Activated T-helper 2 cell treated with anti-CD3 and anti-CD28 coated beads, Interferon-gamma antibody, Interleukin-2, Interleukin-4, amounts not matched to agents 10 μg/mL and 5 μg/mL and 100 μg/mL, durations not matched to agents 14 hours and 24 hours and 36 hours (primary cell): ENCODE measurements at places on chromosomes 5 and 9. TPM values are rescaled to one million over a fixed set of nuclear protein-coding genes. Genes with fewer than 3 reads are reported as not detected.

- H3K4me1 ChIP-seq, result no peaks in the 10 kb centered on the region
- no peak overlapping the region for H3K27ac ChIP-seq
- no peaks in the 10 kb centered on the region for H3K27me3 ChIP-seq
- no peak for DNase-seq
- no peak overlapping the region for H3K4me3 ChIP-seq
- H3K36me3 ChIP-seq, result no peaks in the 10 kb centered on the region
Measured at GRCh38 chr5:93240228-93240834, 340.7 kb downstream of the NR2F1-AS1 start.

DNA sequence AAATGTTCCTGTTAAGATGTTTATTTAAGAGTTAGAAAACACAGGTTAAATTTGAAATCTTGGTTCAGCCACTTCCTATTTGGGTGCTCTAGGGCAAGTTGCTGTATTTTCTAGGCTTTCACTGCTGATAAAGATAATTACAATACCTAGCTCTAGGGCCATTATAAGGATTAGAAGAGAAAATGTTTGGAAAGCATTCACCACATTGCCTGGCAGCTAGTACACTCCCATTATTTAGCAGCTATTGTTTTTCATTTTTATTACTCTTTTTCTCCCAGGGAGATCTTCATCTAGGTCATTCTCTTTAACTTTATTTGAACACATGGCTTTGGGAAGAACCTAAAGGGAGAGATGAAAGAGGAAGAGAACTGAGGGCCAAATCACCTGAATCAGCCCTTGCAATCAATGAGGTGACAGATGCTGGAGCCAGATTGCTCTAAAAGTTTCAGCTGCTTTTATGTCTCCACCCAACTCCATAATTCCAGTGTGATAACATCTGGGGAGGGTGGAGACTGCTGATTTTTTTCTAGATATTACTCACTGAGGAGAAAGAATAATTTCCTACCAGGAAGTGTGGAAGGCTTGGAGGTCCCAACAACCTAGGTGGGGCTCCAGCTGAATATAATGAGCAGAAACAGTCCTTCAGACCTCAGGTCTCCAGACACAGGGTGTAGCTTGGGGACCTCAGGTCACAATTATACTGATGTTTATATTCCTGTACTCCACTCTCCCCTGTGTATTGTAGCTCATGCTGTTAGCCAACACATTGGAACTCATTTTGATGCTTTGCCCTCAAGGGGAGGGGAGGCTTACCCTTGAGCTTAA, 640.0 kb downstream of the RAB3C start:
- peaks cover 18% of the 10 kb centered on the region for H3K4me1 ChIP-seq
- peaks cover 4% of the 10 kb centered on the region for H3K27me3 ChIP-seq

- H3K4me3 ChIP-seq, result no peak overlapping the region
- no peak for DNase-seq
- peaks cover 15% of the 10 kb centered on the region for H3K27me3 ChIP-seq
- H3K36me3 ChIP-seq, result no peaks in the 10 kb centered on the region
- no peak overlapping the region for H3K27ac ChIP-seq
Measured at GRCh38 chr9:96660692-96661248, 5.7 kb upstream of the PRXL2C start.

DNA sequence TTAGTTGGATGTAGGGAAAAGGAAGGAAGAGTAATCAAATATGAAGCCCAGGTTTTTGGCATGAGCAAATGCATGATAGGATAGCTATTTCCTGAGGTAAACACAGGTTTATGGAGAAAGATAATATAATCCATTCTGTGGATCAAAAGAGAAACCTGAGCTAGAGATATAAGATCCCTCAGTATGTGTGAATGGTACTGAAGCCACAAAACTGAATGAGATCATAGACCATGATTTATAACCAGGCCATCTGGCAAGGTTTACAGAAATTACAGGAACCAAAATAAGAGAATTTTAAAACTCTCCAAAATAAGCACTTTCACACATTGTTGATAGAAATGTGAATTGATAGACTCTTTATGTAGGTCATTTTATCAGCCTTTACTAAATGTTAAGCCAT, 28.7 kb upstream of the ECM2 start:
- H3K4me3 ChIP-seq, result no peak overlapping the region
- no peak for DNase-seq
- H3K4me1 ChIP-seq, result peaks cover 4% of the 10 kb centered on the region
- no peak overlapping the region for H3K27ac ChIP-seq
- H3K27me3 ChIP-seq, result no peaks in the 10 kb centered on the region
- no peaks in the 10 kb centered on the region for H3K36me3 ChIP-seq

Gene FBP2
- not detected in 2 replicates for total RNA-seq
